Right ventricle myocardium inferior (tissue), 1 donor: ENCODE measurements at places on chromosomes 12 and 14.

GRCh38 chr12:78189656-78190055 is 359.0 kb downstream of the NAV3 start:
- DNase-seq, result no peak

DNA sequence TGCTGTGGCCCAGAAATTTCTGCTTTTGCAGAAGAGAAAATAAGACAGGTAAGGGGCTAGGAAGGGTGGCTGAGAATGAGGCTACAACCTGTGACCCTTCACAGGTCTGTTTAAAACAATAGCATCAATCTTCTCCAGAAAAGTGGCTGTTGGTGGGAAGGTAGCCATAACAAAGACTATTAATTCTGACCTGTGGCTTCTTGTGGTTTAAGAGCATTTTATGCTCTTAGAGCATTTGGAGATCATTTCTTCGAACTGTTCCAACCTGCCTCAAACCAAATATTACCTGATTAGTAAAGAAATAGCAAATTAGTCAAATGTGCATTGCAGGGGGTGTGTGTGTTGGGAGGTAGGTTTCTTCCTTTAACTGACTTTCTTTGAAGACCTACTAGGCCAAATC is 15.2 kb upstream of the TCP11L2 start:
- no peak for DNase-seq

DNA sequence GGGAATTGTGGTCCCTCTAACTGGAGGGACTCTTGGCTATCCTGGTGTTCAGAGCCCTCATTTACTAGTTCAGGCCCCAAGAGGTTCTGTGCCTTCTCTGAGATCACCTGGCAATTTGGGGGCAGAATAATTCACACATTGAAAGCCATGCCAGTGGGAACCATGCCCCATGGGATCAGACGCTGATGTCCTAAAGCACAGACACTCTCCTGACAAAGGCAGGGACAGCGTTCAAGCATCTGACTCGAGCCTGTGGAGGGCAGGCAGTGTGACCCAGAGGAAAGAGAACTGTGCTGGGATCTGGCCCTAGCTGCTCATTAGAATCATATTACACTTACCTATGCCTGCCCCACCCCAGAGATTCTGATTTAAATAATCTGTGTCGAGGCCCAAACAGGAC is 2.4 kb upstream of the ASB2 start:
- no peak for DNase-seq

- DNase-seq, result no peak
Observed at GRCh38 chr12:44127966-44128710, 292.3 kb downstream of the TMEM117 start.

DNA sequence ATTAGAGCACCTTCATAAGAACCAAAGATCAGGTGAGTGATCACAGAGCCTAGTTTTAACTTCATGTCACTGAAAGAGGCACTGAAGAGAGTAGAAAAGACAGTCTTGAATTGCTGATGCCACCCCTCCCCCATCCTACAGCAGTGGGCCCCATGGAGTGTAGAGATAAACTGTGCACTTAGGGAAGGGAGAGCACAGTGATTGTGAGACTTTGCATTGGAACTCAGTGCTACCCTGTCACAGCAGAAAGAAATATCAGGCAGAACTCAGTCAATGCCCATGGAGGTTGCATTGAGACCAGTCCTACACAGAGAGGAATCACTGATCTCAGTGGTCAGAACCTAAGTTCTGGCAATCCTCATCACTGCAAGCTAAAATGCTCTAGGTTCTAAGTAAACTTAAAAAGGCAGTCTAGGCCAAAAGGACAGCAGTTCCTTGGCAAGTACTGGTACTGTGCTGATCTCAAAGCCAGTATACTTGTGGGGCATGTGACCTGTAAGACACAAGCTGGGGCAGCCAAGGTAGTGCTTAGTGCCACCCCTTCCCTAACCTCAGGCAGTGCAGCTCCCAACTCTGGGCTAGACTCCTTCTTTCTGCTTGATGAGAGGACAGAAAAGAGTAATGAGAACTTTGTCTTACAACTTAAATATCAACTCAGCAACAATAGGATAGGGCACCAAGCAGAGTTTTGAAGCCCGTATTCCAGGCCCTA is 94.1 kb downstream of the FSCB start:
- DNase-seq, result no peak

- DNase-seq, result no peak
Observed at GRCh38 chr12:64824130-64824499, 332 bp upstream of the TBC1D30 start.

DNA sequence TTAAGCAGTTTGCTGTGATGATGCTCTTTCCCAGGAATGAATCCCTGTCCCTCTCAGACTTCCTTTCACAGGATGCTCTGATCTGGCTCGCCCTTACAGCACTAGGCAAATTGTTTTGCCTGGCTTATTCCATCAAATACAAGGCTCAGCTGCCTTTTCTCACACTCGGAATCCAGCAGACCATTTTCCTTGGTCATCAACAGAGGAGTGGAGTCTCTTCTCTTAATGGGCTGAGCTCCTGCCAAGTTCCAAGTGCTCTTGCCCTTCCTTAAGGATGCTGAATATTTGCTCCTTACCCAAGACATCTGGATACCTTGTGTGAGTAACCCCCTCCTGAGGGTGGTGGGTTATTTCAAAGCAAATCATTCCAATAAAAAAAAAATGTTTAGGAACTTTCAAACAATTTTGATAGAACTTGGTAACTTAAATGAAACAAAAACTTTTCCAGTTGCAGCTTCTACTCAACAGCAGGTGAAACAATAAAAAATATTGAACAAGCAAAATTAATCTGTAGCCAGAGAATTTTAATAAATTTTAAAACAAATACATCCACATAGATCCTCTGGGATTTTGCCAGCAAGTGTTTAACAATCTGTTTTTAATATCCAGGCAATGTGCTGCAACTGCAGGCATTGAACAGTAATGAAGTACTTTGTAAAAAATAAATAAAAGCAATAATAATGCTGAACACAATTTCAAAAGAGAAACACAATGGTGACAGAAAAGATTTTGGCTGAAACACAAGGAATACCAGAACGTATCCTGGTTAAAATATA is 264.0 kb upstream of the FAR2 start:
- DNase-seq, result no peak

DNA sequence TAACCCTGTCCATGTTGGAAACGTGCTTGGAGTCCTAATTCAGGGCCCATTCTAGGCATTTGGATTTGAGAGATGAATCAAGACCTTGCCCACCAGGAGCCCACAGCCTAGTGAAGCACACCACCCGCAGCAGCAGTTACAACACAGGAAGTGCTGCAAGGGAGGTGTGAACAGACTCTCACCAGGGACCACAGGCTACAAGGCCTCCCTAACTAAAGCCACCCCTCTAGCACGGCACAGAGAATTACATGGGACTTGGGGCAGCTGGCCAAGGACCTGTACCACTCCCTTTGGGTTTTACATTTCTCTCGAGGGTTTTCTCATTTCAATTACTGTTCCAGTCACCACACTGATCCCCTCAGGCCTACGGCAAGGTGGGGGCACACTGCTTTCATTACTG is 49.5 kb upstream of the FOXN3 start:
- DNase-seq, result no peak

DNA sequence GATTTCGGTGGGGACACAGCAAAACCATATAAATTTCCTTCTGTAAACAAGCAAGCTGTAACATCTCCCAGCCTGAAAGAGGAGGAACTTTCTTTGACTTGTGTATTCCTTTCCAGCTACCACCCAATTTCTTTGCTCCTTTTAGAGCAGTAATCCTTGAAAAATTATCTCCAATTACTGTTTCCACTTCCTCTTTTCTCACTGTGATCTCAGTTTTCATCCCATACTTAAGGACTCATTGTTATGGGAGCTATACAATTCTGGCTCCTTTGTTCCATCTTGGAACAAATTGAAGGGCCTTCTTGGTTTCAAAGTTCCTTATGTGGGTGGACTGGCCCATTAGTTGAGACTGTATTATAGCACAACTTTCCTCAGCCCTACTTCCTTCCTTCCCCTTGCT is 152.6 kb downstream of the AKAP6 start:
- DNase-seq, result no peak

- no peak for DNase-seq
Observed at GRCh38 chr14:31166271-31166561, 41.4 kb downstream of the HECTD1 start.

DNA sequence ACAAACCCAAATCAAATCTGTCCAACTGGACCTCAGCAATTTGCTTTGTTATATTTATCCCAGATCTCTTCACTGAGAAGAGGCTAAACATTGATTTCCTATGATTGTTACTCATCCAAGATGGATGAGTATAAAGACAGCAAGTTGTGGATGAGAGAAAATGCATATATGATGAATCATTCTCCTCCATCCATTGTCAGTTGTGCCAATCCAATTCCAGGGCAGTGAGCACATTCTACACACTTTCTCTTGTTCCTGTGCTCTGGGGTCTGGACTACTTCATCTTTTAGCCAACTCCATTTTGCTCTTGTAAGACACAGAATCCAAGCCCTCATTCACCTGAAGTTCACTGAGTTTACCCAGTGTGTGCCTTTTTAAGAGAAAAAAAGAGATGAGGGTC is 105.7 kb downstream of the GCH1 start:
- DNase-seq, result no peak

DNA sequence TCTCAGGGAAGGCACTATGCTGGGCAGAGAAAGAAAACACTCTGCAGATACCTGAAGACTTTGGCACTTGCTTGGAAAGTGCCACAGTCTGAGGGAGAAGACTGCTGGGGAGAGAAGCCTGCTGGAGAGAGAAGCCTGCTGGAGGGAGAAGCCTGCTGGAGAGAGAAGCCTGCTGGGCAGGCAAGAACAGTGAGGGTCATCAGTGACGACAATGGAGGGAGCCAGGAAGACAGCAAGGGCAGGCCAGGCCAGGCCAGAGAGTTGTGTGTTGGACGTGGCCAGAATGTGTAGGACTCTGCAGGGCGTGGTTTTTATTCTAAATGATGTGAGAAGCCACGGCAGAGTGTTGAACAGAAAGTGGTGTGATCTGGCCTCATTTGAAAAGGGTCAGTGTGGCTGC is 185.3 kb upstream of the ABCD2 start:
- DNase-seq, result no peak

GRCh38 chr12:14426792-14427191 is 61.3 kb downstream of the ATF7IP start:
- no peak for DNase-seq

GRCh38 chr14:35155962-35156361 is 33.6 kb downstream of the PRORP start:
- DNase-seq, result no peak

DNA sequence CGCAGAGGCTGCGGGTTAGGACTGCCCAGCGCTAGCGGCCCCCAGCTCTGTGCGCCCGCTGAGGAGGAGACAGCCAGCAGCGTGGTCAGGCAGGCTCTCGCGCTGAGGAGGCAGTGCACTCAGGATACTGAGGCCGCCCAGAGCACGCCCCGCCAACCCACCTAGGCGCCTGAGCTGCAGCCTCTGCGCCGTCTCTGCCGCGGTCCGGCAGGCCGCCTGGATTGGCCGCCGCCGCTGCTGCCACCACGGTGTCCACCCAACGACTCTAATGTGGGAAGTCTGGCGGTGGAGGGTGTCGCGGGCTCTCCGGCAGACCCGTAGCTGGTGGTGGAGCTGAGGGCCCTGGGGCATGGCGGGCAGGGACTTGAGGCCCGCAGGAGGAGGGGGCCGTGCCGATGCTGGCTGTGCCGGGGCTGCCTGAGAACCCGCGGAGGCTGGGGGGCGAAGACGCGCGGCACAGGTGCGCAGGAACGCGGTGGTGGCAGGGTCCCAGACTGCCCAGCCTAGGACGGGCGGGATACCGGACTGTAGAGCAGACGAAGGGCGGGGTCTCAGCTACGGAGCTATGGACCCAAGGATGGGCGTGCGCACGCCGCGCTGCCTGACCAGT is 69.9 kb downstream of the ASCL4 start:
- no peak for DNase-seq

GRCh38 chr12:72622556-72622955 is 350.4 kb downstream of the TRHDE start:
- no peak for DNase-seq

DNA sequence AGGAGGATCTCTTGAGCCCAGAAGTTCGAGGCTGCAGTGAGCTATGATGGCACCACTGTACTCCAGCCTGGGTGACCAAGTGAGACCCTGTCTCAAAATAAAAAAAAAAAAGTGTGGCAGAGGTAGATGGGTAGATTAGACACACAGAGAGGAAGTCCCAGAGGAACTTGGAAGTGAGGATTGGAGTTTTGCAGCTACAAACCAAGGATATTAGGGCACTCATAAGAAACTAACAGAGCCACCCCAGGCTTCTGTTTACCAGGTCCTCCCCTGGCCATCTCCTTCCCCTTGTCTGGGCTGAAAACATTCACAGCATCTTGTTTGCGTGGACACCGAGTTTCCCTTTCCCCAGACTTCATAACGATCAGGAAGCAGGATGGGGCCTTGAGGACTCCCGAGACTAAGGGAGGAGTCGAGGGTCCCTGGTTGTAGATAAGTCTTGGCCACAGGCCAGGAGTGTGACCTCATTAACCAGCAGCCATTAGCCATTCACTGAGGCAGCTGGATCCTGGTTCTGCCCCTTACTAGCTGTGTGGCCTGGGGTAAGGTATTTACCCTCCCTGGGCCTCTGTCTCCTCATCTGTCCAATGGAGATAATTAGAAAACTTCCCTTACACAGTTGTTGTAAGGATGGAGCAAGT is 2.1 kb downstream of the MAP1LC3B2 start:
- DNase-seq, result no peak

- DNase-seq, result peak; percentile 48
Observed at GRCh38 chr12:49791700-49792099, 36.5 kb downstream of the NCKAP5L start.

DNA sequence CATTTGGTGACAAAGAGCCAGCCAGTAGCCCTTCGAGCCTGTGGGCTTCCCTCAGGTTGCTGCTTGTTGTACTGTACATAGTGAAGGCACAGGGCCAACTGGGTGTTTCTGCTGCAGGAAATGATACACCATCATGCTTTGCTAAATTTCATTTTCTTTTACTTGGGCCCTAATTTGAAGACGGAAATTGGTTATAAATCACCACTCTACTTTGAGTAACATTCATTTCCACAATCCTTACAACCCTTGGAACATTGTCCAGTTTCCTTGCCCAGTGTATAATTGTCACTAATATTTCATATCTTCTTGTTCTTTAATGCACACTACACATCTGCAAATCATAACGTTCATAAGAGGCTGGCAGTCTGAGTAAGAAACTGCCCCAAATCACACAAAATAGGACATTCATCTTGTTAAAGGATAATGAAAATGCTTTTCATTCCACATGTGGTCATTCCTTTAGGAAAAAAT is 30.2 kb downstream of the MSRB3 start:
- no peak for DNase-seq

DNA sequence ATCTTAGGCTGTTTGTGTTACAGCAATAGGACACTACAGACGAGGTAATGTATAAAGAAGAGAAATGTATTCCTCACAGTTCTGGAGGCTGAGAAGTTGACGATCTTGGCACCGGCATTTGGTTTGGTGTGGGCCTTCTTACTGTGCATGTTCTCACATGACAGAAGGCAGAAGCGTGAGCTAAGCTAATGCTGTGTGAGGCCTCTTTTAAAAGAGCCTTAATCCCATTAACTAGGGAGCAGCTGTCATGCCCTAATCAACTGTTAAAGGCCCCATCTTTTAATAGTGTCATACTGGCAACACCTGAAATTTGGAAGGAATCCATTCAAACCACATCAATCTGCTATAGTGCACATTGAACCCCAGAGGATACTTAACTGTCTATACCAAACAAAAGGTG is 992.9 kb downstream of the GALC start:
- DNase-seq, result no peak

- DNase-seq, result no peak
Observed at GRCh38 chr14:96246539-96246847, 9.5 kb upstream of the BDKRB1 start.

- DNase-seq, result no peak
Observed at GRCh38 chr12:117564881-117565280, 203.5 kb upstream of the NOS1 start.
